ENCODE measurements at places on chromosomes 1 and 21.

DNA sequence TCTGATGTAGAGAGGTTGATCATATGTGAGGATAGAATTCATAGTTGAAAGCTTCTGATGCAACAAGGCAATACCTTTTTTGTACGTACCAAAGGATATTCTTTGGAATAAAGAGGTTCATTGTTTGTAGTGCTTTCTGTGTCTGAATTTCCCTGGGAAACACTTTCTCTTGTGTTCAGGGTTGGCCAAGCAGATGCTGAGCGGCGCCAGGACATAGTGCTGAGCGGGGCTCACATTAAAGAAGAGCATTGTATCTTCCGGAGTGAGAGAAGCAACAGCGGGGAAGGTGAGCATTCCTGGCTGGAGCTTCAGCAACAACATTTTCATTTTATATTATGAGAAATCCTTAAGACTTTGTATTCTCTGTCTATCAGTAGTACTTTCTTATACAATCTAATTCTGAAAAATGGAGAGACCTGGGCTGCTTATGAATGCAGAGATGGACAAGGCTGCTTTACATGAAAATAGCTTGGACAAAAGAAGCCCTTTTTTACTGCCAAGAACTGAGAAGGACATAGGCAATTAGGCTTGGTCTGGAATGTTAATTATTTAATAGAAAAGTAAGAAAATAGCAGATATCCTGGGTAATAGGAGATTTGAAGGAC lies 85.2 kb downstream of the KIF1B start:
- peak; percentile 45 for DNase-seq

- DNase-seq = no peak
These were observed 8.1 kb downstream of the C1orf116 start for GRCh38 chr1:207024202-207025145.

- no peak for DNase-seq
These were observed 19.7 kb upstream of the CHIA start for GRCh38 chr1:111270771-111271463.

- no peak for DNase-seq
These were observed 7.0 kb downstream of the NAV1 start for GRCh38 chr1:201545851-201546492.

GRCh38 chr1:97608272-97608671 lies 312.6 kb downstream of the DPYD start:
- DNase-seq = no peak

- no peak for DNase-seq
These were observed 520 bp downstream of the TARS2 start for GRCh38 chr1:150487763-150488115.

- no peak for DNase-seq
These were observed 17.6 kb downstream of the ATP8B2 start for GRCh38 chr1:154342836-154343472.

- no peak for DNase-seq
These were observed 130.9 kb upstream of the ZBTB40 start for GRCh38 chr1:22320587-22321344.

- no peak for DNase-seq
These were observed 169.4 kb downstream of the RASAL2 start for GRCh38 chr1:178263341-178263740.

GRCh38 chr1:173768206-173768605 lies 53.4 kb downstream of the KLHL20 start:
- no peak for DNase-seq

DNA sequence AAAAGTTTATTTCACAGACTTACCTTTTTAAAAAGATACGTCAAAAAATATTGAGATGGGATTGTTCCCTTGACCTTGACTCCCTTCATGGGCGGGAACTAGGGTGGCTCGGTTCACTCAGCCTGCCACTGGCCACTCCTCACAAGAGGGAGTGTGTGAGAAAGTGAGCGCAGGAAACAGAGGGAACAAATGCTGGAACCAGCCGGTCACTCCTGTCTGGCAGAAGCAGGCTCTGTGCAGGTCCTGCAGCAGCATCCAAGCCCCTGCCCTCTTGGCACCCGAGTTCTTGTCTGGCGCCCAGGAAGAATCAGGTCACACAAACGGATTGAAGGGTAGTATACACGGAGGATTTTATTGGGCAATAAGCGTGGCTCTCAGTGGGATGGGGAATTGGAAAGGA lies 58.9 kb downstream of the ZNF648 start:
- DNase-seq = no peak

DNA sequence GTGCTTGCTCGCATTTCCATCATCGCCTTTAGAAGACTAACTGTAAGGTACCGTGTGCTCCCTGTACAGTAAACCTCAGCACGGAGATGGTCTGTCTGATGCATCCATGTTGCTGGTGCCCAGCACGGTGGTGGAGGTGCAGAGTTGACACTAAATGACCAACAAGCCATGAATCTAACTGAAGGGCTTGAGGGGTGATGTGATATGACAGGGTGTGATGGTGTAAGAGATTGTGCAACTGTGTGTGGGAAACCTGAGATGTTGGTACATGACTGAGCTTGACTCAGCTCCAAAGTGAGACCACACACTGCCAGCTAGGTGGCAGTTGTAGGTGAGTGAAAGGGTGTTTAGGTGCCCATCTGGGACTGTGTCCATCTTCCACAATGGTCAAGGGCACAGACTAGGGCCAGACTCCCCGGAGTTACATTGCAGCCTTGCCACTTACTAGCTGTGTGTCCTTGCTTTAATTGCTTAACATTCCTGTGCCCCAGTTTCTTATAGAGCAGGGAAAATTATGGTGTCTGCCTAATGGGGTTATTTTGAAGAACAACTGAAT lies 21.4 kb downstream of the SLC2A1 start:
- no peak for DNase-seq

GRCh38 chr1:66312271-66312990 lies 221.5 kb upstream of the SGIP1 start:
- no peak for DNase-seq

DNA sequence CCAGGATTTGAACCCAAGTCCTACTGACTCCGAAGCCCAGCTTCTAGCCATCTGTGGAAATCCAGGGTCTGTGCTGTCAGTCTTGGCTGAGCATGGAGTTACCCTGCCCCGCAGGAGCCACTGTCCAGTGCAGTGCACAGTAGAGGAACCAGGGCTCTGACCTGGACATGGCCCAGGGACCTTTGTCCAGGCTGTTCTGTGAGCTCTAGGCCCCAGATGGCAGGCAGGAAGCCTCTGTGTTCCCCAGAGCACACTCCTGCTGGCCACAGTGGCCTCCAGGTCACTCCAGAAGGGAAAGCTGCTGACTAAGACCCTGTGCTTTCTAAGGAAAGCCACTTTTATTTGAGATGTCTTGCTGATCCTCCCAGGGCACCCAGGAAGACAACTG lies 13.8 kb downstream of the S100A7A start:
- DNase-seq = no peak

GRCh38 chr1:16189003-16189402 lies 23.4 kb downstream of the ARHGEF19 start:
- DNase-seq = no peak

DNA sequence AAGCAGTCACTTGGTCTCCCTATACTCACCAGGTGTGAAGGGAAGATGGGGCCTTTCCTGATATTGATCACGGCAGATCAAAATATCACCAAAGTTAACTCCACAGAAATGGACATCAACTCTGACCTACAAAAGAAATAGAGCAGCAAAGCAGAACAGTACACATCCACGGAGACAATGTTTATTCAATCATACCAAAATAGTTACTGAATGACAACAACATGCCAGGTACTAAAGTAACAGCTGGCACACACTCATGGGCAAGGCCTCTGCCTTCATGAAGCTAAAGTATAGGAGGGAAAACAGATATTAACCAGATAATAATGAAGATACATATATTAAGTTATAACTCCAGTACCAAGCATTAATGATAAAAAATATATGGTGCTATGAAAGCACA lies 59.2 kb upstream of the RASAL2 start:
- DNase-seq = no peak

GRCh38 chr1:29498126-29499103 lies 262.1 kb downstream of the PTPRU start:
- no peak for DNase-seq

DNA sequence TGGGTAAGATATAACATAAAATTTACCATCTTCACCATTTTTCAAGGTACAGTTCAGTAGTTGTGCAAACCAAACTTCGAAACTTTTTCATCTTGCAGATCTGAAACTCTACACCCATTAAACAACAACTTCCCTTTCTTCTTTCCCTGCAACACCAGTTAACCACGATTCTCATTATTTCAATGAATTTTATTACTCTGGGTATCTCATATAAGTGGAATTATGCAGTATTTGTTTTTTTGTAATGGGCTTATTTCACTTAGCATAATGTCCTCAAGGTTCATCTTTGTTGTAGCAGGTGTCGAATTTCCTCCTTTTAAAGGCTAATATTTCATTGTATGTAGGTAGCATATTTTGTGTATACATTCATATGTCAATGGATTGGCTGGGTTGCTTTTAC lies 146.1 kb downstream of the SPATA46 start:
- no peak for DNase-seq

GRCh38 chr1:66452162-66452561 lies 81.8 kb upstream of the SGIP1 start:
- DNase-seq = no peak

- no peak for DNase-seq
These were observed 86.8 kb upstream of the VAV3 start for GRCh38 chr1:108051631-108052377.

DNA sequence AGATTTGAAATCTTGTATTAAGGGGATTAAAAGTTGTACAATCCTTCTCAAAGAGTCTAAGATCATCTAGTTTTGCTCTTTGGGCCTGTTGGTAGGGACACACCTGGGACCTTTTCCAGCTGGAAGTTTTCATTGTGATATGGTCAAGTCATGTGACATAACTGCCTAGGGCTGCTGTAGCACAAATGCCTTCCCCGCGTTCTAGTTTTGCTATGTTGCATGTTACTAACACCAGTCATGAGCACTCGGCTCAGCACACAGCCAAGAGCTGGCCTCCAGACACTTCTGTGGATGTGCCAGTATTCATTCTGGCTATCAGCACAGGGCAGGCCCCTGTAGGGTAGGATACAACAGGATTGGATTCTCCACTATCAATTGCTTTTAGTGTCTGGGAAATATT lies 14.6 kb upstream of the FLG2 start:
- no peak for DNase-seq

Data from amygdala (tissue), 56 donors.